ENCODE measurements at places on chromosomes 12 and 14.

DNA sequence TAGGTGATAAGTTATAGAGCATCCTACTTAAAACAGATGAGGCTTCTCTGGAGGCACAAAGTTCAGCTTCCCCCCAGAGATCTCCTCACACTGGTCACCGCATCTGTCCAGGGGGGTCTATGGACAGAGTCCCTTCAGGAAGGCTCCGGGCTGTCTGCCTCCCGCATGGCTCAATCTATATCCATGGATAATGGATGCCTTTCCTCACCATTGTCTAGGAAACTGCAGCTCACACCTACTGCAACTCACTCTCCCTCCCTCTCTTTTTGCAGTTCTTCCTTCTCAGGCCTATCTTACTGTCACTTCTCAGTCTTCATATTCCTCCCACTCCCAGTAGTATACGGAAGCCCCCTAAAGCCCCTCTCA, 100.6 kb upstream of the BCL2L14 start:
- DNase-seq, result no peak

- no peak for DNase-seq
Observed at GRCh38 chr12:98519257-98519907, 4.0 kb downstream of the TMPO start.

- DNase-seq, result no peak
Observed at GRCh38 chr14:75310295-75311111, 31.9 kb downstream of the FOS start.

DNA sequence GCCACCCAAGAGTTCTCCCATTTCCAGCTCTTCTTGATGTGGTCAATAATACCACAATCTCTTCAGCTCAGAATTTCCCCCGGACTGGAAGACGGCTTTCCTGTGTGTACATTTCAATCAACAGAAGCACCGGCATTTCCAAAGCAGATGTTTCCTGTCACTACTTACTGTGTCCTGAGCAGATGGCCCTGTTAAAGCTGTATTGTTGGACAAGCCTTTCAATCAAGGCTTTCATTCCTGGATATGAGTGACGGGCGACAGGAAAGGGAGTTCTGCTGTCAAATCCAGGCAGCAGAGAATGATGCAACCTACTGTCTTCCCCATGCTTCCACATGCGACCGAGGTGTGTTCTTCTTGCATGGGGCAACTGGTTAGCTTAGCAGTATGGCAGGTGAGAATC, 76.4 kb upstream of the CCDC60 start:
- DNase-seq, result no peak
